Calu3 (cell line): ENCODE measurements at places on chromosomes 3 and 15.

- no peak for DNase-seq
These were observed 16.7 kb downstream of the ZDHHC19 start for GRCh38 chr3:196194542-196194915.

GRCh38 chr3:16329826-16330129 lies 64.8 kb downstream of the OXNAD1 start:
- DNase-seq, result no peak

DNA sequence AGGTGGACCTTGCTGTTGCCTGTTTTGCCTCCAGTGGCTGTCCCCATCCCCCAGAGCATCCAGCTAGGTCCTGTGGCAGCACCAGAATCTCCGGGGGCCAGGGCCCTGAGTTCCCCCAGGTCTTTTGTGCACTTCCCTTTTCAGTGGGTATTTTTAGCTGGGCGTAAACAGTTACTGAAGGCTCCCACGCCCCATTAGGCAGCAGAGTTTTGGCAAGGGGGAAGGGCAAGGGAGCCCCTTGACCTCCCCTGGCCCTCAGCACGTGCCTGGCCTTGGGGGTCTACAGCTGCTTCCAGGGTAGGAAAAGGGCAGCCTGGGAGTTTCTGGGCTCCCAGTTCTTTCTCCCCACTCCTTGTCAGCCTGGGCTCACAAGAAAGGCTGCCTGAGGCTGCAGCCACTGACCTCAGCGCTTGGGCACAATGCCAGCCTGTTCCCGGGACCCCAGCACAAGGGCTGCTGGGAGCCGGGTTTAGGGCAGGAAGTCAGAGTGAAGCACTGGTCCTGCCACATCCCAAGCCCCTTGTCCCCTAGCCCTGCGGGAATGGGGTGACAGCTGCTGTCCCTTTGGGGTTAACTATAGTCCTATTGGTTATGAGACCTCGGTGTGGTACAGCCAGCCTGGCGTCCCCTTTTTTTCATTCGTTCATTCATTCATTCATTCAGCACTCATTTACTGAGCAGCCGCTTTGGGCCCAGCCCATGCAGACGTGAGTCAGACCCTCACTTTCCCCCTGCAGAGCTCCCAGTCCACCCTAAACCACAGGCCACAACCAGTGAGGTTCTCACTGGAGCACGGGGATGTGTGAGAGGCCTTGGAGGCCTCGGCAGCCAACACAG lies 8.4 kb downstream of the CSK start:
- peak; percentile 69 for DNase-seq

DNA sequence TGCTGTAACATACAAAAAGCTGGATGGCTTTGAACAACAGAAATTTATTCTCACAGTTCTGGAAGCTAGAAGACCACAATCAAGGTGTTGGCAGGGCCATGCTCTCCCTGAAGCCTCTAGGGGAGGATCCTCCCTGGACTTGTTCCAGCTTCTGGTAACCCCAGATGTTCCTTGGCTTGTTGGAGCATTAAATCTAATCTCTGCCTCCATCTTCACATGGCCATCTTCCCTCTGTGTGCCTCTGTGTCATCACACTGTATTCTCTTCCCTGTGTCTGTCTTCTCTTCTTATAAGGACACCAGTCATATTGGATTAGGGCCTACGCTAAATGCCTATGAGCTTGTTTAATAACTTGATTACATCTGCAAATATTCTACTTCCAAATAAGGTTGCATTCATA lies 109.5 kb downstream of the STAG1 start:
- no peak for DNase-seq

DNA sequence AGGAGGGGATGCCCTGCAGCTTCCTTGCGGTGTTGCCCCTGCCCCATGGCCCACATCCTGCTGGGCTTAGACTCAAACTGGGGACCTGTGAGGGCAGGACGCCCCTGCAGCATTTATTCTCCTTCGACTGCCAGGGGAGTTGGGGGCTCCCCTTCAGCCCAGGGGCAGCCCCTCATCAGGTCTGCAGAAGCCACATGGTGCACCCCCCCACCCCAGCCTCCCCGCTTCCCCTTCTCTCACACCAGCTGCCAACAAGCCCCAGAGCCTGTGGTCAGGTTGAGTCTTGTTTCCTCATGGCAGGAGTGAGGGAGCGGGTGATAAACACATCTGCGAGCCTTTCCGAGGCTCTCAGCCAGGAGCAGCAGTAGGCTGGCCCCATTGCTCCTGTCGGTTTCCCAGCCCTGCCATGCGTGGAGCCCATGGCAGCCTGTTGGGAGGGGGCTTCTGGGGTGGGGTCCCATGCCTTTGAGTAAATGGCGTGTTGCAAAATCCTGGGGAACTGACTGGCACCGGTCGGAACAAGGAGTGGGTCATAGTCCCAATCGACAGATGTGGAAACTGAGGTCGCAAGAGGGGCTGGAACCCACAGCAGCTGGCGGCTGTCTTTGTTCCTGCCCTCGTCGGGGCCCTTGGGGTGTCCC lies 27.8 kb downstream of the WNT7A start:
- DNase-seq, result no peak

DNA sequence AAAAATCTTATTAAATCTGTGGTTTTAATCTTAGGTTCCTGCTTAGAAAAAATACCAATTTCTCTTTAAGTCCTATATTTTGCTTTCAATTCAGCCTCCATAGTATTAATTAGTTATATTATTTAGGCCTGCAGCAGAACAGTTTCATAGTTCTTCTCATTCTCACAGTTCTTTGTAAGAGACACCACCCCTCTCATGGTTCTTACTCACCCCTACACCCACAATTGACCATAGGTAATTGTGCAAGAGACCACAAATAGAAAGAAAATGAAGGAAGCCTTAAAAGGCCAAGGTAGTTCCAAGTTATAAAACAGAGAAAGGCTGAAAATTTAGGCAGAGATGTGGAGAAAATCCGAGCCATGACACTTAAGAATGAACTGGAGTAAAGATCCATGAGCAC lies 415.3 kb downstream of the TIGIT start:
- DNase-seq, result no peak
